ENCODE measurements at places on chromosomes 16 and 17. TPM values are rescaled to one million over a fixed set of nuclear protein-coding genes. Genes with fewer than 3 reads are reported as not detected.

The CCL16 gene
- total RNA-seq, result not detected

The SNRNP25 gene
- total RNA-seq, result not detected

The ADGRG1 gene
- total RNA-seq, result 343 TPM

The HOXB8 gene
- total RNA-seq, result not detected

The PFN1 gene
- total RNA-seq, result 1,046 TPM
